Activated CD8-positive, alpha-beta memory T cell treated with anti-CD3 and anti-CD28 coated beads, Interleukin-2, amount 50 U/mL, for 4 hours (primary cell): ENCODE measurements at places on chromosomes 1 and 21.

DNA sequence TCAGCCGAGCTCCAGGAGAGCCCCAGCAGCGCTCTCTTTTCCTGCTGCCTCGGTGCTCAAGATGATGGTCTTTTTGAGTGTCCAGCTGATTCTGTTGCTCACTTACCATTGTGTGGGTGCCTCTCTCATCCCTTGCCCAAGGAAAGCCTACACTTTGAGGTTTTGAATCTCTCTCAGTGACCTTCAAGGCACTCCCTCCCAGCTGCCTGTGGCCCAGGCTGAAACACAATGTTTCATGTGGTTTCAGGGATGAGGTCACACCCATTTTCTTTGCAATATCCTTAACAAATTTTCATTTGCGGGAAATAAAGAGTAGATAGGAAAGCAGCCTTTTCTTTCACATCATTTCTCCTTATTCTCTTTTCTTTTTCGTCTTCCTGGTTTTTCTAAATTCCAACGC, 12.6 kb upstream of the MRPS14 start:
- DNase-seq: no peak

- DNase-seq: no peak
Measured at GRCh38 chr1:61374156-61374555, 291.8 kb downstream of the NFIA start.

DNA sequence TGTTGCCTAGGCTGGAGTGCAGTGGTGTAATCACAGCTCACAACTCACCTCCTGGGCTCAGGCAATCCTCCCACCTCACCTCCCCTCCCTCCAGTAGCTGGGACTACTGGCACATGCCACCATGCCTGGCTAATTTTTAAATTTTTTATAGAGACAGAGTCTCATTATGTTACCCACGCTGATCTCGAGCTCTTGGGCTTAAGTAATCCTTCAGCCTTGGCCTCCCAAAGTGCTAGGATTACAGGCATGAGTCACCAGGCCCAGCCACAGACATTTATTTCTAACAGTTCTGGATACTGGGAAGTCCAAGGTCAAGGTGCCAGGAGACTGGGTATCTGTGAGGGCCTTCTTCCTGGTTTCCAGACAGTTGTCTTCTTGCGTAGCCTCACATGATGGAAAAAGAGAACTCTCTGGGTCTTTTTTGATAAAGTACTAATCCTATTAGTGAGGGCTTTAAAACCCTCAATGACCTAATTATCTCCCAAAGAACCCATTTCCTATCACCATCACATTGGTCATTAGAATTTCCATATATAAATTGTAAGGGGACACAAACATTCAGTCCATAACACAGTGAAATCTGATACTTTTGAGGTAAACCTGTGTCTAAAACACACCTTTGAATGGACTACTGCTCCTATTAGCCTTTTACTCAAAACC, 67.9 kb downstream of the PHACTR4 start:
- DNase-seq: no peak

- no peak for DNase-seq
Measured at GRCh38 chr1:111961773-111962565, 27.5 kb downstream of the KCND3 start.

- DNase-seq: no peak
Measured at GRCh38 chr21:36163750-36164741, 7.4 kb downstream of the DOP1B start.
